Suprapubic skin (tissue), 4 donors: ENCODE measurements at places on chromosomes 3 and 15.

DNA sequence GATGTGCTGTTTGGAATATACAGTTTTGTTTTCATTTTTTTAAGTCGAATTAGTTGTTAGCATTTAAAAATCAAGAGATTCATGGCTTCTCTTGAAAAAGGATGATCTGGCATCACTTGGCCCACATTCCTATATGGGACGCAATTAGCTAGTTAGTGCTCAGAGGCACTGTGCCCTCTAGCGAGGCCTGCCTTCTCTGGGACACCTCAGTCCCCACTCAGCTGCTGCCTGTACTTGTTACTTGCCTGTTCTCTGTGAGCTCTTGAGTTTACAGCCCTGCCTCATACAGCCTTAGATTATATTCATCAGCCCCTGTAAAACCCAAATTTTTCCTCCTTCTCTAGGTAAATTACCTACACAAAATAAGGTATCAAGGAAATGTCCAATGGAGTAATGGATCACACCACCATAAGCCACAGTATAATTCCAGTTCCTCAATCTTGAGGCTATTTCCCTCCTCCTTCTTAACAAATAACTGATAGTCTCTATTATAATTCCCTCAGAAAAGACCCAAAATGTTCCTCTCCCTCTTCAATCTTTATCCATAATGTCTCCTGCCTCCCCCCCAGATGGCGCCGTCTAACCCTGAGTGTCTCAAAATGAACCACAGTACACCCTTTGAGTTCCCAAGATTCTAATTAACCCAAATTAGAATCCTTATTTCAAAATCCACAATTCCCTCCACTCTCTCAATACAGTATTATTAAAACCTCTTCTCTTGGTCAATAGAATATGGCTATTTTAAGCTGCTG is 2.7 kb downstream of the ZMAT3 start:
- no peak for DNase-seq

DNA sequence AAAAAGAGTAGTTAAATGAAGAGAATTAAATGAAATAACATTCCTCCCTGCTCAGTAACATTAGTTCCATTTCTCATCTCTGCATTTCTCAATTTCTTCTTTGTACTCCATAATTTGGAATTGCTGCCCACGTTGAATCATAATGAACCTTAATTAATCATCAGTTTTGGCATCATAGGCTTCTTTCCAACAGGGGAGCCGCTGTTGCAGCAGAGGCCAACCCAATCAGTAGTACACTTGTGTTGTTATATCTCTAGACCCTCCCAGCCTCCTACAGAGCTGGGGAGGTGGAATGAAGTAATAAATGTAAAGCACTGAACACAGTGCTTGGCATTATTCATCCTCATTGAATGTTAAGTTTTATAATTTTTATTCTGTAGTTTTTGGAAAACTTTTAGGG is 240.7 kb downstream of the CHST2 start:
- DNase-seq: no peak

- no peak for DNase-seq
Measured at GRCh38 chr3:160106905-160107861, 118.0 kb upstream of the C3orf80 start.

DNA sequence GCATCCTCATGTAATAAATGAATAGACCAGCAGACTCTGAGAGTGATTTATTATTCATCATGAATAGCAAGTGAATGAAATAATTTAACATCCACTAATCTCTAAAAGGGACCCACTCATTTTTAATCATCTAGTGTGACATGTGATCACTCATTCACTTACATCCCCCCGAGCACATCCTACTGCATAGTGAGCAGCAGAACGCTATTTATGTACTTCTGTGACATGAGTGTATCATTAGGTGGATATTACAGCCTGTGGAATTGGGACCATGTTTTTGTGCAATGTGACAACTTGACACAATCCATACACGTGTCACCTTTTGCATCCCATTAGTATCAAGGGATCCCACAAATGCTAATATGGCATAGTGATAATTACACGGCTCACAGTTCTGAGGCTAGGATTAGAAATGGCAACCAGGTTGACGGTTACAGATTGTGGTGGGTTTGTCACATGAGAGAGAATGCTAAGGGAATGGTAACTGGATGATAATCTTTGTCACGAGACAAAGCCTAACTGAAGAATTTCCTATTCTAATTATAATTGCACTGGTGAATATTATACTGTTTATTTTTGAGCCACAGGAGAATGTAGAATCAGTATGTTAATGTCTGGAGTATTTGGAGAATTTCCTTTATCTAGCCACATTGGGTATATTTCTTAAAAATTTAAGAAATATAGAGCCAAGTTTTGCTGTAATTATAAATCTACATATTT is 595.2 kb upstream of the TBL1XR1 start:
- no peak for DNase-seq

DNA sequence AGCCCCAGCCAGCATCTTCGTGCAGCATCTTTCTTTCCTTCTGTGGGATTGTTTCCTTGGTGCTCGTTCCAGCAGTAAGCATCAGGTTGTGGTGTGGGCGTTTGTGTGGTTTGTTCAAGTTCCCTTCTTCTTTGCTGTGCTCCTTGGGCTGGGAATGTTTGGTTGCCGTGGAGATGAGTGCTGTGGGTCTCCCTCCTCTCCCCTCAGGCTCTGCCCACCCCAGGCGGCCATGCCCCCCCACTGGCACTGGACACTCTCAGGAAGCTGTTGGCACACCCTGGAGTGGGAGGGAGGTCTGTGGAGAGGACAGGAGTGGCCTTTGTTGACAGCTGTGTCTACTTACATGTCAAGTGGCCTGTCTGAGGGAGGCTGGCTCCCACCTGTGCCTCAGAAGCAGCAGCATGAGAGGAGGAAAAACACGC is 46.5 kb upstream of the SACM1L start:
- DNase-seq: no peak
